CD4-positive, alpha-beta T cell treated with Interleukin-4 for 4 hours (primary cell): ENCODE measurements at places on chromosomes 1 and 21.
A peak's percentile ranks its signal among the peaks of the same experiment; 100 is the strongest.

DNA sequence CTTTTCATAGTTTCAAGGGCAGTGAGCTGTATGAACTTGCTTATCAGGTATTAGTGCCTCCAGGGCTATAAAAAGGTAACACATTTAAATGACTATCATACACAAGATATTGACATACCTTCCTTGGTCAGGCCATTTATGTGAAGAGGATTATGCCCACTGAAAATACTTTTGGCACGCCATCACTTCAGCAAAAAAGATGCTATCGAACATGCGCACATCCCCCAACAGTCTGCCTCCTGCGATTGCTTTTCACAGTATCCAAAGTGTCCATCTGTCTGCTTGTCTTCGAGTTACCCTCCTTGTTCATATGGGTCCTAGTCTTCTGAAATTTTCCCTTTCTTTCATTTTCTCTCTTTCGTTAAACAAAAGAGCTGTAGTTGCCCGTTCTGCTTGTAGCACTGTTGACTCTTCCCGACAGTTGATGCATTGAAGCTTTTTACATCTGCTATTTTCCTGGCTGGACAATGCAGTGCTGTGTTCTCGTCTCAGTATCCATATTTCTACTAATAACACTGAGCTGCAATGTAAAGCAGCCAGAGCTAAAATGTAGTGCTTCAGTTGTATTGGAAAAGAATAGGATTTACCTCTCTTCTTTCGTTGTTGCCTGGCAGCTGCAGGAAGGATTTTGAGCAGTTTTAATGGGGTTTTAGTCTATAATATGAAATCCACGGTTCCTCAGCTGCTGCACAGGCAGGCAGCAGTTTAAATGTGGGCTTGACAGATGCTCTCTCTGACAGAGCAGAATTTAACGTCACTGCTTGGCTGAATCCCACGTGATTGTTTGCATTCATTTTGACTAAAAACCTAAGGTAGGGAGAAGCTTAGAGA is at the start of gene B3GALT2:
Gene B3GALT2 (minus strand): TSS at position 713 of the 831 bp plus-strand sequence. CDS start 5,051 bp downstream, outside the sequence.
- DNase-seq: peak; percentile 30

DNA sequence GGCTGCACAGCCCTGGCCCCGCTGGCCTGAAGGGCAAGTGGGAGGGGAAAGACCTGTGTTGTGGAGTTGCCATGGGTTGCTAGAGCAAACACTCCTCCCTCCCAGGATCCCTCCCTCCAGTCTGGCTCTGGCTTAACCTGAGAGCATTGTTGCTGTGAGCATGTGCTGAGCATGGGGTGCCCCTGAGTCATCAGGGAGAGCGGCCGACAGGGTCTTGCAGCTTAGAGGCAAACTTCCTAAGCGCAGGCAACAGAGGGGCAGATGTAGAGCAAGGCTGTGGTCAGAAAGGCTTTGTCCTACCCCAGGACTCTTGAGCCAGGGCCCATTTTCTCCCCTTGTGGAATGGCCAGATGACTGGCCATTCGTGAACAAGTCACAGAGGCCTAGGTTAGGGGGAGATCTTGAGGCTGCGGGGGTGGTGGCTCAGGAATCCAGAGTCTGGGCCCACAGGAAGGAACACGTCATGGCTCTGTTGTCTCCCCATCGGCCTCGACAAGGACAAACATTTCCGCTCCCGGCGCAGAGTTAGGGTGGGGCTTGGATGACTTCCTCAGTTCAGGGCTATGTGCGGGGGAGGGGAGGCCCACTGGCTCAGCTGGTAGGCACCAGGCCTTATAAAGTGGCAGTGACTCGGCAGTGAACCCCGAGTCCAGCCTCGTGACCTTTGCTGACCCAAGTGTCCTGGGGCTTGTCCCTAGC is 362 bp upstream of the DYNLT4 start:
- DNase-seq: peak; percentile 98

- no peak for DNase-seq
Measured at GRCh38 chr1:204152310-204153044, 633 bp upstream of the ETNK2 start.

- DNase-seq: no peak
Measured at GRCh38 chr1:115577513-115577912, 64.3 kb upstream of the VANGL1 start.

DNA sequence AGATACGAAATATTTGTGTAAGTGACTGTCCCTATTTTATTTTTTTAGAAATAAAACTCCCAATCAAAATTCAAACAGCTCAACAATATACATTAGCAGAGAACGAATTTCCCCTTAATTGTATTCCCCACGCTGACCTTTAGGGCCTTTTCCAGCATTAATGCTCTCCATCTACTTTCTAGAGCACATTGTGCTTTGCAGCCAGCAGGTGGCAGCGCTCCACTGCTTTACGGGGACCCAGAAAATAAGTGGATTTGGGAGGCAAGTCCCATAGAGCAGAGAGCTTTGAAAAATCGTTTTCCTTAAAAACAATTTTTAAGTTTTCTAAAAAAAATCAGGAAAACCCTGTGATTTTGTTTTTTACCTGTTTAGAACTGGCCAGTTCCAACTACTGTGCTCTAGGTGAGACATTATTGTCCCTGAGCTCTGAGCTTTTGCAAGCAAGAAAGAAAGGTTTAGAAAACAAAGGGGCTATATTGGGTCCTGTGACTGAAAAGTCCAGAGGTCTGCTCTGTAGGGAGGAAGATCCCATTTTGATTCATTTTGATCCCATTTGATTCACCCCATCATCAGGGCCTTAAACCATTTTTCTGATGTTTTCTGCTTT is 144.4 kb upstream of the ZNF644 start:
- DNase-seq: peak; percentile 38
